GM13977 (cell line): ENCODE measurements at places on chromosomes 12 and 14.

DNA sequence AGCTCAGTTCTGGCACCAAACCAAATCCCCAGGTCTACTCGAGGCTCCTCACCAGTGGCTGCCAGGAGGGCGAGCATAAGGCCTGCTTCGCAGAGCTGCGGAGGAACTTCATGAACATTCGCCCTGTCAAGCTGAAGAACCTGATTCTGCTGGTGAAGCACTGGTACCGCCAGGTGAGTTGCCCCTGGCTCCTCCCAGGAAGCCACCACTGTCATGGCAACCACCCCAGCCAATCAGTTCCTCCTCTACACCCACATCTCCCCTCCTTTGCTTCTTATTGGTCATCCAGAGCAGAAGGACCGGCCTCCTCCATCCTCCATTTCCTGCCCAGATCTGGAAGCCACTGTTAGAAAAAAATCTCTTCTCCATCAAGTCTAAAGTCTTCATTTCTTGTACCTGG lies 17.2 kb upstream of the OAS2 start:
- DNase-seq, result no peak

DNA sequence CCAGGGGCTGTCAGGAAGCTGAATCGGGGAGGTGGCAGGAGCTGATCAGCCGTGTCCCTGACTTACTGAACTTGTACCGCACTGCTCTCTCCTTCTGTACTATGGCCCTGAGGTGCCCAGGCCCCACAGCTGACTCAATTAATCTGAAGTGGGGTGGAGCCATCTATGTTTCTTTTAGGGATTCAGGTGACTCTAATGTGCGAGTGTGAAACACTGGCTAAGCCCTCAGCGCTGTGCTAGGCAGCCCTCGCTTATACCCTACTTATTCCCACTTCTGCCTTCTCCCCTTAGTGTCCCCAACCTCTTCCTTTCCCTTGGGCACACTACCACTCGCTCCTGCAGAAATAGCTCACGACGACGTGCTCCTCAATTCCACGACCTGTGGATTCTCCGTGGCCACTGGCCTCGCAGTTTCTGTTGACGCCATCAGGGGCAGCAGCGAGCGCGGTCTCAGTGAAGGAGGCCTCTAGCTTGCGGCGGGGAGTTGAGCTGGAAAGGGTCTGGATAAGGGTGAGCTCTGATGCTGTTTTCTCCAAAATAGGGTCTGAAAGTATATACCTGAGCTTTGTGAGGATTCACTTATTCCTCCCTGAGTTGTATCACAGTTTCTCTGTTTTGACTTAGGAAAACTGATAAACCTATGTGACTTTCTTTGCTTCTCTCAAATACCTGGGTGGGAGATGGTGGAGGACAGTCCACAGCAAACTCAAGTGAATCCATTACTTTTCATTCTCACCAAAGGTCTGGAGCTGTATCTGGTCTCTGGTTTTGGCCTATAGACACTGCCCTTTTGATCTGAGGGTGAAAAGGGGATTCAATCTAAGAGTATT lies 167.6 kb downstream of the SLC41A2 start:
- DNase-seq, result peak; percentile 7

DNA sequence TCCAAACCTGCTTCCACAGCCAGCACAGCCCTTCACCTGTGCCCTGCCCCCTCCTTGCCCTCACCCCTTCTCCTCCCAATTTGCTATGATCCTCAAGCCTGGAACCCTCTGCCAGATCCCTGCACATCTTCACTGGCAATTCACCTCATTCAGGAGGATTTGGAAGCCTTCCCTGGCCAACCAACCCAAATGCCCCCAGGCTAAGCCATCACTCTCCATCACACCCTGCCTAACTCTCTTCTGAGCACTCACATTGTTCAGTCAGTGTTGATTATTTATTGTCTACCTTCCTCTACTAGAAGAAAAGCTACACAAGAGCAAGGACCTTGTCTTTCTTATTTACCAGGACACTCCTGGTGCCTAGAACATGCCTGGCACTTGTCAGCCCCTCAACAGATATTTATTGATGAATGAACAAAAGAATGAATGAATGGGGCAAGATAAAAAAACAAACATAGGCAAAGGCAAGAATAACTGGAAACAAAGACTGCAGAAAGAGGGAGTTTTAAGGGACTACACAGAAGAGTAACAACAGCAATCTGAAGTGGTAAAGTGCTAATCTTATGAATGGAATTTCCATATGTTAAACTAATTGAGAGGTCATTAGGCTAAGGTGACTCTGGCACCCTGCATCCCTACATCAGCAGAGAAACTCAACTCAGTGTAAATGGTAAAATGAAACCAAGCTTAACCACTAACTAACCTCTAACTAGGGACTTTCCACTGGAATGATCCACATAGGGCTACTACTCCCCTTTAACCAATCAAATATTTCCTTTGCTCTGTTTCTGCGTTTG lies 33.4 kb downstream of the TMTC1 start:
- DNase-seq, result peak; percentile 17

- no peak for DNase-seq
Observed at GRCh38 chr14:97824218-97824617, 1027.0 kb downstream of the VRK1 start.

GRCh38 chr12:9736936-9737705 lies 4.2 kb upstream of the CLECL1 start:
- no peak for DNase-seq

DNA sequence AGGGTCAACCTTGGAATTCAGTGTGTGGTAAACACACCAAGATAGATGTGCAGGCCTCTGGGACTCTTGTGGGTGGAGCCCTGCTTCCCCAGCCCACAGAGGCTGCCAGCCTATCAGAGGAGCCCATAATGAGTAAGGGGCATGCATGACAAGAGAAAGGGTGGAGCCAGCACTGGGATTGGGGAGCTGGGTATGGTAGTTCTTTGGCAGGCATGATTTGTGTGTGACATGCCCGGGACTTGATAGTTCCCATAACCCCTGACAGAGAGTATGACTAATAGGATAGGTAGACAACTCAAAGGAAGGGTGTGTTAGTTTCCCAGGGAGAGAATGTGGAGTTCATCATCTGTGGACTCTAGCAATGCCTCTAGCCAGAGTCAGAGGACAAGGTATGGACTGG lies 143.0 kb downstream of the EMP1 start:
- no peak for DNase-seq

- DNase-seq, result no peak
Observed at GRCh38 chr12:45726603-45727300, 2.8 kb upstream of the ARID2 start.

DNA sequence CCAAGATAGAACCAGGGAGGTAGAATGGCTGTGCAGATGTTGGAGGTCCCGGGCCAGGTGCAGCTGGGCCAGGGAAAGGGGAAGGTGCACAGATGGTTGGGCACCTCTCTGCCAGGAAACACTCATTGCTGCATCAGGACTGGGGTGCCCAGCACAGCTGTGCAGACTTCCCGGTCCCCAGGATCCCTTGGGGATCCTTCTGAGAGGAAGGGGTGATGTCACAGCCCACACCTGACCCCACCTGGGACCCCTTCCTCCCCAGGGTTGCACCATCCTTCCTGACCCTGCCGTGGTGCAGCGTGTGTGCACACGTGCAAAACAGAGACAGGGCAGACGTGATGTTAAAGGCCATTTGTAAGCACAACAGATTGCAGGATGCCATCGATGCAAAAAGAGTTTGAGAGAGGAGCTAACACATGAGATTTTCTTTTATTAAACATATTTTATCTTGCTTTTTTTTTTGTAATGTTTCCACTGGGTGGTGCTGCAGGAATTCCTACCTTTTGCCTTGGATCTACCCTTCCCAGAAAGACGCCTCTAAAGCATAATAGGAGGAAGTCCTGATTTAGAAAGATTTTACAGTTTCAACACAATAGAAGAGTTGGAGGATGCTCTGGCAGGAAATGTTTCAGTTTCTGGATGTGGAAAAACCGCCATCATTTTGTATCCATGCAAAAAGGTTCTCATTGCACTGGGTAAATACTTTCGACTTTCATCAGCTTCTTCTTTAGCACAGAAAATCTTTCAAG lies 14.8 kb downstream of the ELK3 start:
- DNase-seq, result no peak

- no peak for DNase-seq
Observed at GRCh38 chr14:63761351-63762117, 33.7 kb upstream of the SGPP1 start.

DNA sequence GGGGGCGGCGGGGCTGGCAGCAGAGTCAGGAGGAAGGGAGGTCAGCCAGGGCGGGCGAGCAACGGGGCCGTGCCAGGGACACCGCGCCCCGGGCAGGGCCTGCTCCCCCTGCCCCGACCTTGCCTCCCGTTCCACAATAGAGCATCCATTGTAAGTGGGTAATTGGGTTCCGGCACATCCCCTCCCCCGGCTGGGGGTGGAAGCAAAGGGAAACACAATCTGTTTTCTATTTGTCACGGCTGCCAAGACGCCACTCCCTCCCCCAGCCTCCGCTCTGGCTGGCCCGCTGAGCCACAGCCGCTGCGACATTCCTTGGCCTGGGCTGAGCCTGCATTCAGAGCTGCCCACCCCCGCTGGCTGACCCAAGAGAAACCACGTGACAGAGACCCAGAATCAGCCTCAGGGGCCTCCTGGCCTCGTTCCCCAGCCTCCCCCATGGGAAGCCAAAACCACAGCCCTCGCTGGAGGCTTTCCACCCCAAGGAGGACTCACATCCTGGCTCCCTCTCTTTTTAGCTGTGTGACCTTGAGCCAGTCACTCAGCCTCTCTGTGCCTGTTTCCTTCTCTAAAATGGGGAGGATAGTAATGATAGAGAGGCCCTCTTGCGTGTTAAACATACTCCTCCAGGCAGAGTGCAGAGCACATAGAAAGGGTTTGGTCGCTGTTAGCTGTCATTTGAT lies 117.6 kb downstream of the SCARB1 start:
- DNase-seq, result peak; percentile 58

DNA sequence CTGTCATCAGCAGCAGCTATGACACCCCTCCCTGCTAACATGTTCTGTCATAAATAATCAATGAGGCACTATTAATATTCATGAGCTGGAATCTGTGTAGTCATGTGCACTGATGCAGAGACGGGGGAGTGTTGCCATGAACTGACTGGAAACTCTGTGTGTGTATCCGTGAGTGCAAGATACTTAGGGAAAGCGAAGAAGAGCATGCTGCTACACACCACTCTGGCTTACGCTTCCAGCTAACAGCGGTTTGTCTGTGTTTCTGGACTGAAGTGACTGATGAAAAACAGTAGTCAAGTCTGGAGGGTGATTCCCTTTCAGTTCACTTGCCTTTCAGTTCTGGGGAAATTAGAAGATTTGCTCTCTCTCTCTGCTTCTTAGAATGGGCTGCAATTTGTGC lies 249.4 kb downstream of the PDZRN4 start:
- no peak for DNase-seq

GRCh38 chr12:119544765-119545625 lies 48.6 kb upstream of the TMEM233 start:
- peak; percentile 66 for DNase-seq

DNA sequence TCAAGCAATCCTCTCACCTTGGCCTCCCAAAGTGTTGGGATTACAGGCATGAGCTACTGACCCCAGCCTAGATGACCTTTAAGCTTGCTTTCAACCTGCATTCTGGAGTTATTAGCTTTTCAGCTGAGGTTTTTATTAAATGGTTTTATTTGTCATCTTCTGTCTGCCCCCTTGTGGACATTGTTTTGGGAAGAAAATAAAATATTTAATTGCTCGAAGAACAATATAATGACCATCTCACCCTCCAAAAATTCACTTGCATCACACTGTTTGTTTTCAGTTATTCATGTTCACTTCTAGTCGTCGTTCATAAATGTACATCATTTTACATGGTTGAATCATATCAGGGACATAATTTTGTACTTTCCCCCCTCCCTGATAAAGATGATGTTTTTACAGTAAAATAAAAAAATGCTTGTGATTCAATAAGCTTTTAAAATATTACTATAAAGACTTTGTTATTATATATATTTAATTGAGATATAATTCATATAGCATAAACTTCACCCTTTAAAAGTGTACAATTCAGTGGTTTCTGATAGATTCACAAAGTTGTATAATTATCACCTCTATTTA lies 10.1 kb upstream of the SPATS2 start:
- DNase-seq, result peak; percentile 34

DNA sequence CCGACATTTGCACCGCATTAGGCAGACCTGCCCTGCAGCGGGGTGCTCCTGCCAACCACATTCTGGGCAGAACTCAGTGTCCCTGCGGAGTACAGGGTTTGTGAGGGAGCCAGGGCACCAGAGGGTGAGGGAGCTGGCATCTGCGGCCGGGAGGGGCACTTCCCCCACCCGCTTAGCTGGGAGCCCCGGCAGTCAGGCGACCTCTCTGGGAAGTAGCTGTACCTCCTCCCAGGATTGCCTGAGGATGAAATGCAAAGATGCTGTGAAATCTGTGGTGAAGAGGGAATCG lies 58.6 kb downstream of the ANKRD9 start:
- DNase-seq, result no peak

DNA sequence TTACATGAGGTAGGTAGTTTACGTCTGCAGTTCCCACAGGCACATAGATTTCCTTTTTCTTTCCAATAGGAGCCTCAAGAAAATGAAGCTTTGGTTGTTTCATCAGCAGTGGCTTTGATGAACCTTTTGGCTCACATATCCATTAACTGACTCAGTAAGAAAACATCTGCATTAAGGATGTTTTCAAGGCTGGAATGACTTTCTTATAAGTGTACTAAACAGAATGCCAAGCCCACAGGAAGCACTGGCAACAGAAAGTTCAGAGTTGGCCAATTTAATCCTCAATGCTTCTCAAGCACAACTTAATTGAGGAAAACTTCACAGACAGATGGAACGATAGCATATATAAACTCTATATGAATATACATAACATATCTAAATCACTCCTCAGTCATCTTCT lies 63.5 kb downstream of the ST8SIA1 start:
- no peak for DNase-seq

GRCh38 chr12:34371050-34371449 lies 348.8 kb downstream of the ALG10 start:
- DNase-seq, result no peak

DNA sequence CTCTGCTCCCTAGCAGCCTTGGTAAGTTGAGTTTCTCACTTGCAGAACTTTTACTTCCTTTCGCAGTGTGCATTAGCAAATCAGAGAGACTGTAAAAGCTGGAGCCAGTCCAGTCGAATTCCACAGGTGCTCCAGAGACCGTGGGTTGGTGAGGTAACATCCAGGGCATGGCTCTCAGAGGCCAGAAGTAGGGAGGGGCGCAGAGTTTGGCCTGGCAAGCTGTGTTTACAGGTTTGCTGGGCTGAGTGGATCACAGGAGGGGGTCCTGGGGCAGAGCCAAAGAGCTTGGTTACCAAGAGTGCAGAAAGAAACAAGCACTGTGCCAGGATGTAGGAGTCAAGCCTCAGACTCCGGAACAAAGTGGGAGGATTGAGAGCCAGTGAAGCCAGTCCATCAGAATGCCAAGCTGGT lies 10.2 kb upstream of the BHLHE41 start:
- DNase-seq, result no peak

GRCh38 chr12:92503029-92503931 lies 199.5 kb upstream of the PLEKHG7 start:
- DNase-seq, result peak; percentile 32

GRCh38 chr12:109541413-109541726 lies 31.9 kb downstream of the MMAB start:
- DNase-seq, result no peak

DNA sequence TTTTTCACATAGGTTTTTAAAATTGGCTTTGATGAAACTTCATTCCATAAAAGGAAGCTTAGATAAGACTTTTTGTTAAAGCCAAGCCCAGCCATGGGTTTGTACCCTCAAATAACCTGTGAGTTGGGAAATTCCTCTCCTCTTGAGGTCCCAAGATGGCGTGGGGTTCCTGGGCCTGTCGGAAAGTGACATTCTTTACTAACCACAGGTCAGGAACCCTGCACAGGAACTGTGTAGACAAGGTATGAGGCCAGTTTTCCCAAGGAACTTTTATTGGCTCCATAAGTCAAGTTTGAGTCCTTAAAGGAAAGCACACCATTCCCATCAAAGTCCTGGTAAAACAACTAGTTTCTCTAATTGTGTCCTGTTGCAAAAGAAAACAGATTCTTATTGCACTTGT lies 65.0 kb upstream of the AMN start:
- no peak for DNase-seq
